ENCODE measurements at places on chromosomes 2 and 18.

DNA sequence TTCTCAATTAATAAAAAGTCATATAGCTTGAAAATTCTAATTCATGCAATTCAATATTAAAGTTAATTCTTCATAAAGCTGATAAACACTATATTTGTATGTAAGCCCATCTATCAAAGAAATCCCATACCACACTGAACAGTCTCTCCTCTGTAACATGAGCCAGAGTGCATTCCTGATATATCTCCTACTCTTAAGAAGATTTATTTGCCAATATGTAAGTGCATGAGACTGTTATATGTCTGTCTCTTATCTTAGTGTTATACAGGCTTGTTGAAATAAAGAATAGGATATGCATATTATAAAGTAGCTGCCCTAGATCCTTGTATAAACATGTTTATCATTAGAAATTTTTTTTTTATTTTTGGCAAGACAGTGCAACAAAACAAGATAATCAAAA is 40.4 kb upstream of the TTC32 start:
- no peak for DNase-seq

DNA sequence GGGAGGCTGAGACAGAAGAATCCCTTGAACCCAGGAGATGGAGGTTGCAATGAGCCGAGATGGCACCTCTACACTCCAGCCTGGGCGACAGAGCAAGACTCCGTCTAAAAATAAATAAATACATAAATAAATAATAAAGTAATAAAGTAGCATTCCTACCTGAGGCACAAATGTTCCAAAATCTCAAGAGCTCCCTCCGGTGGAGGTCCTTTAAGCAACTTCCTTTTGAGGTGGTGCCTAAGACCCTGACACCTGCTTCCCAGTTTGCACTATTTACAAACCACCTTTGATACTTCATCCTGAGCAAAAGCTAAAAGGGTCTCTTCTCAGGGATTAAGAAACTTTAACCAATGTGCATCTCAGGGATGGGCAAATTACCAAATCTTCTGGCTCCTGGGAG is 505.1 kb downstream of the CNTNAP5 start:
- no peak for DNase-seq

- no peak for DNase-seq
Observed at GRCh38 chr2:77521931-77522470, at the start of gene LRRTM4. Gene LRRTM4, minus strand, starts transcription at chr2:77522376.

- DNase-seq, result no peak
Observed at GRCh38 chr2:147294825-147295392, 549.9 kb upstream of the ACVR2A start.

DNA sequence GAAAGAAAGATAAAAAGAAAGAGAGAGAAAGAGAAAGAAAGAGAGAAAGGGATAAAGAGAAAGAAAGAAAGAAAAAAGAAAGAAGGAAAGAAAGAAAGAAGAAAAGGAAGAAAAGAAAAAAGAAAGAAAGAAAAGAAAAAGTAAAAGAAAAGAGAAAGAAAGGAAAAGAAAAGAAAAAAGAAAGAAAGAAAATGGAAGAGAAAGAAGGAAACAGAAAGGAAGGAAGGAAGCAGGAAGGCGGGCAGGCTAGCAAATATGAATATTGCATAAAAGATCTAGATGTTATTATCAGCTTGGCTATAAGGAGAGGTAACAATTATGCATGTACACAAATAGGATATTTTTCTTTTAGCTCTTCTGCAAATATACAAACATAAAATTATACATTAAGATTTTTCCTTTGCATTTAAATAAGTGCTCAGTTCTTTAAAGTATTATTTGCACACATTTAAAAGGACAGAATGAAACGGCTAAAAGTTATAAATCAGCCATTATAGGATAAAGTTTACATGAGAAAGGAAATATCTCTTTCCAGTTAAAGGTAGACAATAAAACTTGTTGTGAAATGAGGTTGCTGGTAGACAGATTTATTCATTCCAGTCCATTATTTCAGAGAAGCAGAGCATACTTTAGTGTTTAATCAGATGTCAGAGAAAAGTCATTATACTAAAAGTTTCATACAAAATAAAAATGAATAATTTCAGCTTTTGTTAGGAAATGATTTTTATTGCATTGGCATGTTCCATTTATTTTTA is 511.4 kb downstream of the KCNJ3 start:
- DNase-seq, result no peak

GRCh38 chr2:84851876-84852275 is 29.0 kb downstream of the TRABD2A start:
- DNase-seq, result no peak

- no peak for DNase-seq
Observed at GRCh38 chr2:401019-401679, 113.3 kb upstream of the ALKAL2 start.

- DNase-seq, result peak; percentile 61
Observed at GRCh38 chr2:150681120-150681804, 193.8 kb upstream of the RND3 start.

- peak; percentile 20 for DNase-seq
Observed at GRCh38 chr2:174957050-174957449, 48.1 kb downstream of the CHN1 start.

GRCh38 chr2:156680266-156680665 is 244.1 kb downstream of the GPD2 start:
- no peak for DNase-seq

- DNase-seq, result no peak
Observed at GRCh38 chr2:29009711-29010677, 28.9 kb downstream of the TOGARAM2 start.

GRCh38 chr18:52311331-52311730 is 28.7 kb upstream of the DCC start:
- no peak for DNase-seq

DNA sequence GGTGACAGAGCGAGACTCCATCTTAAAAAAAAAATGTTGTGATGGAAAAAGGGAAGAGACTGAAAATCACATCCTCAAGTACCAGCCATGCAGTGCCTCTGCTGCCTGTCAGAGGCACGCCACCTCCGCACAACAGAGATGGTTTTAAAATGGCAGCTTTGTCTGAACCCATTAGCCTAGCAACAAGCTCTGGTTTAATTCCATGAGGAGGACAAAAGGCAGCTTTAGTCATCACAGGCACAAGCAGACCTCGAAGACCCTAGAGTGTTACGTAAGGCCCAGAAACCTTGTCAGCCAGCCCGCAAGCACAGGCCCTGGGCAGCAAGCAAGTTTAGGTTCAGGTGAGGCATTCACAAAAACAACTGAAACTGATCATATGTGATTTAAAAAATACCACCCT is 10.4 kb downstream of the LCT start:
- no peak for DNase-seq

- no peak for DNase-seq
Observed at GRCh38 chr2:46824611-46825010, 91.0 kb downstream of the MCFD2 start.

DNA sequence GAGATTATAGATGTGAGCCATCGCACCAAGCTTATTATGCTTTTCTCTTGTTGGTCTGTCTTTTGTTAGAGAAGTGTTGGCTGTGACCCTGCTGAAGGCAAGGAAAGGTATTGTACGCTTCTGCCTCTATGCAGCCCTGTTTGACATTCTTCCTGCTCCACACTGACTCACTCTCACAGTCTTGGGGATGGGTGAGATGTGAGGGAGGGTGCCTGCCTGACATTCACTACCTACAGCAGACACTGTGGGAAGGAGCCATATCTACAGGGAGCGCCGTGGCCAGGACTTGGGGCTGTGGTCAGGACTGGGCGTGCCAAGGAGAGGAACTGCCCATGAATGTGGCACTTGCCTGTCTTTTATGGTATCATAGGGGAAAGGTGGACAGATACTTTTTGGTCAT is 43.9 kb upstream of the FHL2 start:
- no peak for DNase-seq

- DNase-seq, result peak; percentile 47
Observed at GRCh38 chr2:67322353-67323001, 74.7 kb upstream of the ETAA1 start.

DNA sequence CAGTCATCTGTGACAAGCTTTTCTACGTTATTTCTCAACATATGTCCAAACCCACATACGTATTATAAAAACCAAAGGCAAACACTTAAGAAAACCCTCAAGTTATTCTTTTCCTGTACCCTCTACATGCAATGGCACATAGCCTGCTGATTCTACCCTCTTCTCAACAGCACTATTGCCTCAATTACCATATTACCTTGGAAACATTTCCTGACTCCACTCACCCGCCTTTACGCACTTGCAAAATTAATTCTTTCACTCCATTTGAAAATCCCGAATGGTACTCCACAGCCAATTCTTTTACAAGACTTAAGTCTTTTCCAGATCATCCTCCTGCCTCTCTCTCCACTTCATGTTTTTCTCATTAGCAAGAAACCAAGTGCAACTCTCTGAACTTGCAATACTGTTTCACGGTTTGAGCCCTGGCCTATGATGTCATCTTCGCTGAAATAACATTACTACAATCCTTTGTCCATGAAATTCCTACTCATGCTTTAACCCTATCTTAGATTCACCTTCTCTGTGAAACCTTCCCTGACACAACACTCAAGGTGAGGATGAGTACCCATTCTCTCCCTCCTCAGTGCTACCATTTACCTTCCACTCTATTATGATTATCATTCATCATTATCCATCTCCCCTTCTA is 29.0 kb downstream of the SESTD1 start:
- peak; percentile 67 for DNase-seq

DNA sequence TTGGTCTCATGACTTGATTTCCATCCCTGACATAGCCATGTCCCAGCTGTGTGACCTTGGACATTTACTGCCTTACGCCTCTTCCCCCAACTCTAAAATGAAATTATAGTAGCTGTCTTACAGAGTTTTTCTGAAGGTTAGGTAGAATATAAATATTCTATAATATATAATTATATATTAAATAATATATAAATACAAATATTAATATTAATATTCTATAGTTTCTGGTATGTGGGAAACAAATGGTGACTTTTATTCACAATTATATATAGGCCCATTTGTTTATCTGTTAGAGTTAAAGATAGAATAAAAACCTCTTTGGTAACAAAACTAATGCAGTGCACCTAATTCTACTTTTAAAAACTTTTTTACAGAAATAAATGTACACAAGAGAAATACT is 1.7 kb downstream of the RBBP8 start:
- DNase-seq, result no peak

DNA sequence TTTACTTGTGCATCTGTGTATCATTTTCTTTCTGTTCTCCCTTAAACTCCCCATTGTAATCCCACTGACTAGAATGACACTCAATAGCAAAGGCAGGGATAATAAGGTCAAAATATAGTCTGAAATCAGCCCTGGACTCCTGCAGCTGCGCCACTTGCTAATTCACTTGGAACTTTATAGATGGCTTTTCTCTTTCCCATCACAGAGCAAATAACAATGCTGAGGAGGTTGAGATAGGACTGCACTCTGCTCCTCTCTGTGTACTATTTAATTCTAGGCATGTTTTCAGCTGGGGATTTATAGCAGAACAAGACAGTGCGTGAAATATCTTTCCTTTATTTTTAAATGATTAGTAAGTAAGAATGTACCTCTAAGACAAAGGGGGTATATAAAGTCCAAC is 324.2 kb downstream of the LNPK start:
- no peak for DNase-seq

DNA sequence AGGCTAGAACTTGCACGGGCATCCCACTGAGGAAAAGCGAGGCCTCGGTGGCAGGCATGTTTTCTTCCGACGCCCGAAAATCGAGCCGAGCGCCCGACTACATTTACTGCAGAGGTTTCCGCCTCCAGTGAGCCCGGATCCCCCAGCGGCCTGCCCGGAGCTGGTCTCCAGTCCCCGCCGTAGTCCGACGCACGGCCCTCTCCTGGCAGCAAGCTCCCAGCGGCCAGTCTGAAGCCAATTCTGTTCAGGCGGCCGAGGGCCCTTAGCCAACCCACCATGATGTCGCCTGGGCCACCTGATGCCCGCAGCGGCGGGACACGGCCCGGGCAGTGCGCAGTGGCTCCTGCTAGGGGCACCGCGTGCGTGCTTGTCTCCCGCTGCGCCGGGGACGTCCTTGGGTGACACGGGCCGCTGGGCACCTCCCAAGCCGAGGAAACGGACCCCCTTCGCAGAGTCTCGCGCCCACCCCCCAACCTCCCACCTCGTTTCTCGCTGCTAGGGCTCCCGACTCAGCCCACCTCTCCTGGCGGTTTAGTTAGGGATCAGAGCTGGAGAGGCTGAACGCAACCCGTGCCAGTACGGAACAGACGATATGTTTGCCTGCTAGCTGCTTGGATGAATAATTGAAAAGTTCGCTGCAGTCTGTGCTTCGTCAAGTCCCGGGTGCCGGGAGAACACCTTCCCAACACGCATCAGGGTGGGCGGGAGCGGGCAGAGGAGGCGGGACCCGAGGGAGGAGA is 5.3 kb downstream of the ONECUT2 start:
- no peak for DNase-seq

DNA sequence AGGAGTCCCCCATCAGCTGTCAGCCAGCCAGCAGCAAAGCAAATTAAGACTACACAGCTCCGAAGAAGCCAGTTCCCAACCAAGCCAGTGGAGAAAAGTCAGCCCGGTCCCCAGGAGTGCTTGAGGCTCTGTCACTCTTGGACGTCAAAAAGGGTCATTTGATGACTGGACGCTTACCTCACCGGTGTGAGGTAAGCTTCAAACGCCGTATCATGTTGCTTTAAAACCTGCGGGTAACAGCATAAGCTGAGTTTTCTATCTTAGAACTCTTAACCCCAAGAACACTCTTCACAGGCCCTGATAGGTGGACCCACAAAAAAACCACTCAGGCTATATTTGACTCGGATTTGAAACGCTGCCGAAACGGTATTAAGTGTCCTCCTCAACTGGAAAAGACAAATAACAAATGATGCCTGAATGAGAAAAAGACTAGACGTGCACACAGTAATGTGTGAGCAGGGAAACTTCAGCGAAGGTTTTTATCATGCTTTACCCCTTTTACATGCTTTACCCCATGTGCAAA is 682 bp upstream of the LNPK start:
- DNase-seq, result peak; percentile 13

- peak; percentile 73 for DNase-seq
Observed at GRCh38 chr18:69787825-69788547, 159.7 kb downstream of the CD226 start.

DNA sequence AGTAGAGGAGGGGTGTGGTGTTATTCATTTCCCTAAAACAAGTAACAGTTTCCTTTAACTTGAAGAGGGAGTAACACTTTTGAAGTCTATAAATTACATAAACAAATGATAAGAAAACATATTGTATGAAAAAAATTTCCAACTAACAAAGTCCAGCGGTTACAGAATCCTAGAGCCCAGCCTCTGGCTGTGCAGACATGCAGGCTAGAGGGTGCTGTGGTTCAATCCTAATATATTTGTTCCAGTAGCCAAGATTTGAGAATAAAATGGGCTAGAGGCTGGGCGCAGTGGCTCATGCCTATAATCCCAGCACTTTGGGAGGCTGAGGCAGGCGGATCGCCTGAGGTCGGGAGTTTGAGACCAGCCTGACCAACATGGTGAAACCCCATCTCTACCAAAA is 56.9 kb downstream of the WDR75 start:
- DNase-seq, result no peak

GRCh38 chr2:179273461-179273962 is 8.9 kb upstream of the SESTD1 start:
- DNase-seq, result no peak

DNA sequence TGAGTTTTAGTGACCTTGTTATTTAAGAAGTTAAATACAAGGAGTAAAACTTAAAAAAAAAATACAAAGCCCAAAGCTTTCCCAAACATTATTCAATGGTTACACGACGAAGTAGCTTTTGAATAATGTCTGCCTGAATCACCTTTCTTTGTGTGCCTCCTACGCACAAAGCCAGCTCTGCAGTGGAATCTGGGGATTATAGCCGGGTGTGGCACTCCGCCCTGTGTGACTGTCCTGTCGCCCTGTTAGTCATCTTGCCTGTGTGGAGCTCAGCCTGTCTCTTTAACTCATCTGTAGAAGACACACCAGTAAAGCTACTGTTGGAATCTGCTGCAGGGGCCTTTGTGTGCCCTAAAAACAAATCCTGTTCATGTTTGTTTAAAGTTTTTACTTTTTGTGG is 79.4 kb upstream of the TCF7L1 start:
- DNase-seq, result peak; percentile 77

All from fibroblast of skin of back (primary cell).